ENCODE measurements at places on chromosomes 2 and 18.

DNA sequence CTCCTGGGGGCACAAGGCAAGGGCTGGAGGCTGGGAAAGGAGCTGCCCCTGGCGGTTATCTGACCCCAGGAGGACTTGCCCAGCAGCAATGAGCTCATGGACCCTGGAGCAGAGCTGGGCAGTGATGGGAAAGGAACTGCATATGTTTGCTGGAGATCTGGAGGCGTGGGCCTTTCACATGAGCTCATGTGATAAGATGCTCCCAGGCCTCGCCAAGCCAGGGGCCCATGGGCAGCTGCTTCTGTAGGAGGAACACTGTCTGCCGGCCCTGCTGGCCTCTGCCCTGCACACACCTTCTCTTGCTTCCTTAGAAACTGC lies 9.0 kb upstream of the NPPC start:
- no peak for DNase-seq

GRCh38 chr2:66649006-66649405 lies 214.1 kb downstream of the MEIS1 start:
- DNase-seq = no peak

DNA sequence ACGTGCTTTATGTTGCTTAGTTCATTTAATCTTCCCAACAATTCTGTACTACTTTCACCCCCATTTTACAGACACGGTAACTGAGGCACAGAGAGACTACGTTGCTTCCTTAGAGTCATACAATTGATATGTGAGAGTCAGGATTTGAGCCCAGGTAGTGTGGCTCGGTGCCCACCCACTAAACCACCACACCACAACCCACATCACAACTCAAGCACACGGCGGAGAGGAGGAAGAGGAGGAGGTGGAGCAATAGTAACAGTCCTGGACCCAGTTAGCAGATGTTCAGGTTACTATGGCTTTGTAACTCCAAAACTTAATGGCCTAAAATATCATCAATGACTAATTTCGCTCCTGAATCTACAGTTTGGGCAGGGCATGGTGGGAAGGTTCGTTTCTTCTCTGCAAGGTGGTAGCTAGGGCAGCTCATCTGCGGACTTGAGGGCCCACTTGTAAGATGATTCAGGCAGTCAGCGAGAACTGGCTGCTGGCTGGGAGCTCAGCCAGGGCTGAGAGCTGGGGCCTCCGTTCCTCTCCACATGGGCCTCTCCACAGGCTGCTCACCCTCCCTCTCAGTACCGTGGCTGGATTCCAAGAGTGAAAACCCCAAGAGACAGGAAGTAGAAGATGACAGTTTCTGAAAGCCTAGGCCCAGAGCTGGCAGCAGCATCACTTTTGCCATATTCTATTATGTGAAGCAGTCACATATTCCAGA lies 167.1 kb downstream of the ZFP36L2 start:
- peak; percentile 16 for DNase-seq

DNA sequence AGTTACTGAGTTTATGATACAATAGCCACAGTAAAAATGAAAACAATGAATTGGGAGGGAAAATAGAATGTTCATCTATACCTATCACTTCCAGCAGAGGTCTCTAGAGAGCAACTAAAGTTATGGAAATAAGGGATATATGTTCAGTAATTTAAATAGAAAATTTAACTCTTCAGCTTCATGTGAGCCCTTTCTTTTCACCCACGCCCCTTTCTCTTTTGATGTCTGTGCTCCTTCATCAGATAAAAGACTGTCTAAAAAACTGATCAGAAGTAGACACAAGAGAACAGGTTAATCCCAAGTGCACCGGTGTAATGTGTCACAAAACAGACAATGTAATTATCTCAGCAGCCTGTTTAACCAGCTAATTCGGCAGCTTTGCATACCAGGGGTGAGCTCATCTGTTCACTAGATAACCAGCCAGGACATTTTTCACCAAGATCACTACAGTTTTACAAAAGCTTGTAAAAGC lies 238.5 kb upstream of the ERBB4 start:
- DNase-seq = no peak

DNA sequence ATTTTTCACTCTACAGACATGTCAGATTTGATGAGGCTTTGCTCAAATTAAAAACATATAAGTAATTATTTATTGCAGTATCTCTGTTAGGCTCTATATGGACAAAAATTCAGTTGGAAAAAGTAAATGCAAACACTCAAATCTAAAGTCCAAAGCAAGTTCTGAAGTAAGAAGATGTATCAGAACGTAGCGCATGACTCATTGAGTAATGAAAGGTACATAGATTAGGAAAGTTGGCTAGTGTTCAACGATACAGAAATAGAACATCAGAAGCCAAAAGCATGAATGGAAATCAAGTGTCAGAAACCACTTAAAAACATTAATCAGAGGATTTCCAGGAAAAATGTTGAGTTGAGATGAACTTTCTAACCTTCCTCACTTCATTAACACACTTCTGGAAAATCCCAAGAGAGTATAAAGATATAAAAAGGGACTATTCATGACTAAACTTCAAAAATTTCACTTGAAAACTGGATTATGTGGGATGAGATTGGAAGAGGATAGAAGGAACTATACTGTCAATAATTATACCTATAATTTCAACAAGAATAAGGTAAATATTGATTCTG lies 494.1 kb downstream of the LRRTM4 start:
- no peak for DNase-seq

- DNase-seq = no peak
These were observed 2.9 kb downstream of the MEX3C start for GRCh38 chr18:51194604-51195003.

- no peak for DNase-seq
These were observed 397.2 kb upstream of the CDH2 start for GRCh38 chr18:28574175-28574574.

DNA sequence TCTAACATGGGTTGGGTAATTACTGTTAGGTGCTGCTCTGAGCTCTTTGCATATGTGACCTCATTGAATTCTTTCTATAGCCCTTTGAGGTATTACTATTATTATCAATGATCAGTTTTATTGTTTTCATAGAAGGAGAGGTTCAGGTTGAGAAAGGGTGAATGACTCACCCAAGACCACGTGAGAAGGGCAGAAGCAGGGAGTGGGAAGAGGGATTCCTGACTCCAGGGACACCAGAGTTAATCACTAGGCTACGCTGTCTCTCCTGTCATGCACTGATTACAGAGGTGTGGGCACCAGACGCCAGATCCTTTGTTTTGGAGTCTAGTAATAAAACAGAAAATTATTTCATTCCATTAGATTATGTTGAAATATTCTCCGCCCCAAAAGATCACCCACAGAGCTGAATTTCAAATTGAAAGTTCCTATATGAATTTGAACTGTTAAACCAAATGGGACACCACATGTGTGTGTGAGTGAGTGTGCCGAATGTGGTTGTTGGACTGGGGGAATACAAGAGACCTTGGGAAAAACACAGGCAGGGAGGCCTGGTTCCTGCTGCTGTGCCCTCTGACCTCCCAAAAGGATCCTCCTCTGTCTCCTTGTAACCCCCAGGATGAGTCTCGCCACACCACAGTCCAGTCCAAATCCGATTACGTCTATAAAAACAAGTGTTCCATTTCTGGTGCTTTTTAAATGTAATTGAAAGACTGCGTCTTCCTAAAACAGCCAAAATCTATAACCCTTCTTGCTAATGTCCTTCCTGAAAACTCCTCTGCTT lies 215.4 kb downstream of the ZNF521 start:
- DNase-seq = no peak

DNA sequence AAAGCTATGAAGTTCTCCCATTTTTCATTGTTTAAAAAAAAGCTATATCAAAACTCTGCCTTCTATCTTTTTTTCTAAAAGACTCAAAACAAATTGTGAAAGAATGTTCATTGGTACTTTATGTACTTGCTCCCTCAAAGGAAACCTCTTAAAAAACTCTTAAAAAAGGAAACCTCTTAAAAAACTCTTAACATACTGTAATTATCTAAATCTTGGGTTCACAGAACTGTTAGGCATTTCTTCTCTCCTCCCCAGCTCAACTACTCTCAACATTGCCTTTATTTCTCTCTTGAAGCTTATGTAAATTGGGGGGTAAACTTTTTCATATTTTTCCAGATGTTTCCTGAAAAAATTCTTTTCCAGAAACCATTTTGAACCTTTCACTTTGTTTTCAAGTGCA lies 330.5 kb upstream of the SLC39A10 start:
- no peak for DNase-seq

- DNase-seq = no peak
These were observed 102.7 kb upstream of the SMAD2 start for GRCh38 chr18:48032876-48033789.

DNA sequence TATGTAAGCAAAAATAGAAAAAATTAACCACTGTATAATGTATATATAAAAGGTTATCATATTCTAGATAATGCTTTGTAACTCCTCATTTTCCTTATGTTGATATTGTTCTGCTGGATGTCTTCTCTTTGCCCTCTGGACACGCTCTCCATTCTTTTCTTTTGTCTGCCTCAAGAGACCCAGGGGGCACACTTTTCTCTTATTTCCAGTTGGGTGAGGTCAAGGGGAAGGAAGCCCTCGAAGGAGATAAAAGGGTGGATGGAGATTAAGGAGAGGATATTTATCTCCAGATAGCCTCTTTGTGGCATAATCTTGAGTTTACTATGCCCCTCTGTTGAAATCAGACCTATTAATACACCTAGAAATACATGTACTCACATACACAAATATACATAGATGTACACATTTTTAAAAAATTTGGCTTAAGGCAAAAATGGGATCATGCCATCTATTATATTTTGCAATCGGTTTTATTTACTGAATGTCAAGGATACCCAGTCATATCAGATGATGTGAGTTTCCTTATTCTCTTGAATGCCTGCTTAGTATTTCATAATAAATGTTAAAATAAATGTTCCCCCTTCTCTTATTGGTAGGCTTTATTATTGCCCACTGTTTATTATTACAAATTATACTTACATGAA lies 65.3 kb downstream of the LCLAT1 start:
- DNase-seq = no peak

DNA sequence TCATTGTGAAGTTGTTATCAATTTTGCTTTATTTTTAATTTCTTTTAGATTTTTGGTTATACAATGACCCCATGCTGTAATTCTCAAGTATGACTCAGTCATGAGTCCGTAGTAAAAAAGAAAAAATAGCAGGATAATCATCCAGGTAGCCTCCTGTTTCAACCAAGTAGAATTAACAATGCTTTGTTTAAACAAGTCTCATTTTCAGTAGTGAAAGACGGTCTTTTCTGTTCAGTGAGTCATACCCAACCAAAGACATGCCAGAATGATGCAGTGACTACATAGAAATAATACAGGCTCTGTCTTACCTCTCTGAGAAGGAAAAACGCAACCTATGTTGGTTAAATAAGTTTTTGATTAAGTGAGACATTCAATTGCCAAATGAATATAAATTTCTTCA lies 67.8 kb upstream of the DSC1 start:
- no peak for DNase-seq

- no peak for DNase-seq
These were observed 7.8 kb downstream of the NT5DC4 start for GRCh38 chr2:112728378-112729175.

Measured in GM12864 (cell line).